Transverse colon (tissue), 4 donors: ENCODE measurements at places on chromosomes 6 and 20. TPM values are rescaled to one million over a fixed set of nuclear protein-coding genes. Genes with fewer than 3 reads are reported as not detected.

- DNase-seq: no peak
These were observed 49.3 kb downstream of the PCSK2 start for GRCh38 chr20:17276101-17276500.

DNA sequence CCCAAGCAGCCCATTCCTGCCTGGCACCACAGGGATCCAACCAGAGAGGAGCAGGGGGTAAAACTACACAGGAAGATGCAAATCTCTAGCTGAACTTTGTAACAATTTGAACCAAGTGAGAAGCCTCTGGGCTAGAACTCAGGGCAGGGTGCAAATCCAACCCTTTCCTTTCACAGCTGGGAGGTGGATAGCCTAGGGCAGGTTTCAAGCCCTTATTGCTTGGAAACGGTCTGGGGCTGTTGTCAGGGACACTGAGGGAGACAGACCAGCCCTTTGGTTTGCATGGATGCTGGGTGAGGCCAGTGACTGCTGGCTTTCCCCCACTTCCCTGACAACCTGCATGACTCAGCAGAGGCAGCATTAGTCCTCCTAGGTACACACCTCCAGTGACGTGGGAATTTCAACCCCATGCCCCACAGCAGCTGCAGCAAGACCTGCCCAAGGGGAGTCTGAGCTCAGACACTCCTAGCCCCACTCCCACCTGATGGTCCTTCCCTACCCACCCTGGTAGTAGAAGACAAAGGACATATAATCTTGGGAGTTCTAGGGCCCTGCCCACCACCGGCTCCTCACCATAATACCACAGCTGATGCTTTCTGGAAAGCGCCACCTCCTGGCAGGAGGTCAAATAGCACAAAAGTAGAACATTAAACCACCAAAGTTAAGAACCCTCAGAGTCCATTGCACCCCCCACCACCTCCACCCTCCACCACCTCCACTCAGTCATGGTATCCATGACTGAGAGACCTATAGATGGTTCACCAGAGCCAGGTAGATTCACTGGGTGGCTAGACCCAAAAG, 797.7 kb upstream of the MAN1A1 start:
- no peak for DNase-seq

- peak; percentile 56 for DNase-seq
These were observed 92.7 kb upstream of the SIRPA start for GRCh38 chr20:1802385-1803060.

- DNase-seq: no peak
These were observed 135.0 kb upstream of the CCDC28A start for GRCh38 chr6:138638604-138639003.

GRCh38 chr6:145178391-145178790, 556.9 kb downstream of the EPM2A start:
- DNase-seq: no peak

DNA sequence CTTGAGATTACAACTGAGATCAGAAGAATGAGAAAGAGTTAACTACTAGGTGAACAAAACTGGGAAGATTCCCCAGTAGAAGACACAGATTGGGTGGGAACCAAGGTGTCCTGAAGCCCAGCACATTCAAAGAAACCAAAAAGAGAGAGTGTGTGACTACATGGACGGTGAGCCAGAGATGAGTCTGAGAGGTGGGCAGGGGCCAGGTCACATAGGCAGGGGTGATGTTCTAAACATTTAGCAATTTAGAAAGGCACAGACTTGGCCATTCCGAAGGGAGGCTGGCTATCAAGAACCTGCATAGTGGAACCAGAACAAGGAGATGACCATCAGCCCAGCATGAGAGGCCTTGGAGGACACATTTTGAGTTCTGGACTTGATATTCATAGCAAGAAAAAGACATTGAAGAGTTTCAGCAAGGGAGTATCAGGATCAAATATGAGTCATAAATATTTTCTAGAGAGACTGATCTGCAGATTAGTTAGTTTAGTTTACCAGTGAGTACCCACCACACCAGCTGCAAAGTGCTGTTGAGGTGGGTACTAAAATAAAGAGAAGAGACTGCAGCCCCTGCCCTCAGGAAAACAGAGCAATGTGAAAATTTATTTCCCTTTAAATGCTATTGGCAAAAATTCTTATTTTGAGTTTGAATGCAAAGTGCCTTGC, 340.5 kb upstream of the PRDM1 start:
- DNase-seq: no peak

- no peak for DNase-seq
These were observed 63.0 kb downstream of the PTPN1 start for GRCh38 chr20:50572938-50573777.

DNA sequence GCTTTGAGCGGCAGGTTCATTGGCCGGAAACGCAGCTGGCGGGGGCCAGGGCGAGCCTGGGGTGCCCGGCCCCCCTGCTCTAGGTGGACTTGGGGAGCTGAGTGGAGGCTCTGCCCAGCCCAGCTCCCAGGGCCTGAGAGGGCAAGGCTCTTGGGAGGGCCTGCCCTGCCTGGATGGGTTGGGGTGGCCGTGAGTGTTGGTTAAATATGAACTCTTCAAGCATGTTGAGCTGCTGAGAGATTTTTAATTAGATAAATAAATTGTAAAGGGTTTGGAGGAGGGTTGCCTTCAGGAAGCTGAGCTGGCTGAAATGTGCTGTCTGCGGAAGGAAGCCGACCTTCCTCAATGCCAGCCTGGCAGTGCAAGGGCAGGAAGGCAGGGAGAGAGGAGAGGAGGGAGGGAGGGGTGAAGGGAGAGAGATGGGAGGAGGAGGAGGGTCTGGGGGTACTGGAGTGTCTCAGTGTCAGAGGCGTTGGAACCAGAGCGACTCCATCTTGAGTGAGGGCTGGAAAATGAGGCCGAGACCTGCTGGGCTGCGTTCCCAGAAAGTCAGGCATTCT, 39.4 kb upstream of the PMEPA1 start:
- DNase-seq: no peak

DNA sequence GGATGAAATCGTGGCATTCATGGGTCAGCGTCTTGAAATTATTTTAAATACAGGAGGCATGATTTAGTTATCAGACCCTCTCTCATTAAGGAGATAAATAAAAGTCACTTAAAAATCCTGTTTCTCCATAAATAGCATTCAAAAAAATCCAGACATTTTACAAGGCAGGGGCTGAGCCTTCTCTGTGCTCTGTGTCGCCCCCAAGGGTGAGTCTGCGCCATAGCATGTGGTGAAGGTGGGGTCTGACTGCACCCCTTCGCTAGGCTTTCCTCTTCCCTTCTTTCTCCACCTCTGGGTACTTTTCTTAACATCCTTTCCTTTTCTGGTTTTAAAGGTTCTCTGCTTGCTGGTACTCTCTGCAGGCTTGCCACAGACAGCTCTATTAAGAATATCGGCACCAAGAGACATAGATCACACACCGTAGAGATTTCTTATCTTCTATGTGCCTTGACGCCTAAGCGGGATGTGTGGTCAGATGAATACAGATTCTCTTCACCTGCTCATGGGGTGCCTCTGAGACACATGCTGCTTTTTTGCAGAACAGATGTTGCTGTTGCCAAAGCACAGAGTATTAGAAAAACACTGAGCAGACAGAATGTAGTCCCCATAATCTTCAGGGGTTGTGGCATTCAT, 20.1 kb upstream of the FAM209A start:
- no peak for DNase-seq

GRCh38 chr20:12775041-12775440, 233.7 kb upstream of the SPTLC3 start:
- no peak for DNase-seq

DNA sequence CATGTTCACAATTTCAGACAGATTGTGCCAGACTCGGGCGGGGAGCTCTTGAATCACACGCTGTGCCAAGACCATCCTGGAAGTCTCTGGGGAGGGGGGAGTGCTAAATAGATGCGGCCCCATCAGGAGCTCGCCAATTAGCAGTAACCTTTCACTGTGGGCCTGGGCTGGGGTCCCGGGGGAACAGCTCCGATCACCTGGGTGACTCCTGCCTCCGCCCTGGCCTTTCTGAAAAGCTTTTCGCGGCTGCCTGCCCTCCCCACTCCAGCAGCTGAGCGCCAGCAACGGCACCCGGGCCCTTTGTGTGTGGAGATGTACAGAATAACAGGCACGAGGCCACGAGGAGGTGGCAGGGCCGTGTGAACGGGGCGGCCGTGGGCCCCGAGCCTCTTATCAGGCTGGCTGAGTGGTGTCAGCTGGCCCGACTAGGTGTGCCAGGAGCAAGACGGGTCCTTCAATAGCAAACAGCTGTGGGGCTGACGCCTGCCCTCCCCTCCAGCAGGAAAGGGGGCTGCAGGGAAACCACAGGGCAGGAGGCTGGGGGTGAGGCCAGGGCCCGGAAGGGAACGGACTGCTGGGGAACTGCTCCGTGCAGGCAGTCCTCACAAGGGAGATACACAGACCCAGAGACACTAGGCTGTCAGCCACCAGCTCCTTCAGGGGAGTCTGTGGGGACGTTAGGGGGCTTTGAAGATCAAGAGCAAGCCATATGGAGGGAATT, 56.8 kb downstream of the NOL4L start:
- DNase-seq: no peak

GRCh38 chr6:161107779-161108730, 116.5 kb downstream of the MAP3K4 start:
- DNase-seq: no peak

GRCh38 chr6:56521976-56522375, 120.7 kb downstream of the DST start:
- no peak for DNase-seq

DNA sequence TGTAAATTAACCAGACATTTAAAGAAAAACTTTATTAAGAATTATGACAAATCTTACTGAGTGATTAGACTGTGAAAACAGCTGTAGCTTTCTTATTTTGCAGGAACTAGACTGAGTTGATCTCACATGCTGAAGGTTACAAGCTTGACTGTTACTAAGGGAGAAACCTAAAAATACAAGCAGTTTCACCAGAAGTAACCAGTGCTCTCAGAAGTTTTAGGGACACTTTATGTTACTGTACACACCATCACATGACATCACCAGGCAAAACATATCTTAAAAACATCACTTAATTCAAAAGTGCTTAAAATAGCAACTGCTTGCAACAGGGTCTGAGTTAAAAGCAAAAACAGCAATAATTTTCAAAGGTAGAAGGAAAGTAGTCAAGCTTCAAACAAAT, 5.4 kb downstream of the FBXO30 start:
- DNase-seq: no peak

GRCh38 chr6:102670735-102671134, 1277.2 kb downstream of the GRIK2 start:
- no peak for DNase-seq

DNA sequence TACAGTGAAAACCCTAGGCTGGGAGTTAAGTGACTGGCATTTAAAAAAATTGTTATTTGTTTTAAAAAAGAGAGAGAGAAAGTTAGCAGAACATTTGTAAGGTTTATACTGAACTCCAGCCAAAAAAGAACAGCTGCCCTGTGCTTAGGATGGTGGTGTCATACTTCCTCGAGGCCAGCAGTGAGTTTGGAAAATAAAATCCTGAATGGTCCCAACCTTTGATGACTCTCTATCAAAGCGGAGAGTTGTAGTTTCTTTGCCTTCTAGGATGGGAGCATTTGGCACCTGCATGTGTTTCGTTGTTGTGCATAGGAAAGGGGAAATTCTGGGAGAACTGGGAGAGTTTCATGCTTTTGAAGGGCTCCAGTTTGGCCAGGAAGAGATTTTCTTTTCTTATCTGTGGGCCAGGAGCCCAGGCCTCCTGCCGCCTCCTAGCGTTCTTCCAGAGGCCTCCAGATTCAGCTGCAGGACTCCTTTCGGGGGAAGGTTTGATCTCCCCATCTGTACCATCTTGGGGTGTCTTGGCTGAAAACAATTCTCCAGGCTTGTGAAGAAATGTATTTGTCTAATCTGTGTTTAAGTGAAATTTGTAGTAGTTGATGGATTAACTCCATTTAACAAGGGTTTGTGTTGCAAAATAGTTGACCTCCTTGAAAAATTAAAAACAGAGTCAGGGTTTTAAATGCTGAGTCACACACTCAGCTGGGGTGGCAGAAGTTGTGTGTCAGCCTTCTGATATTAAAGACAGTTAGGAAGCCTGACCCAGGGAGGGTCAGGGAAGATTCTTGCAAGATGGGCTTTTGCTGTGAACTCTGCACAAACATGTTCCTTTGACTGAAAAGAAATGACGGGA, 63.4 kb downstream of the TXNDC5 start:
- DNase-seq: no peak

- peak; percentile 33 for DNase-seq
These were observed 122.2 kb downstream of the FYN start for GRCh38 chr6:111750753-111751673.

DNA sequence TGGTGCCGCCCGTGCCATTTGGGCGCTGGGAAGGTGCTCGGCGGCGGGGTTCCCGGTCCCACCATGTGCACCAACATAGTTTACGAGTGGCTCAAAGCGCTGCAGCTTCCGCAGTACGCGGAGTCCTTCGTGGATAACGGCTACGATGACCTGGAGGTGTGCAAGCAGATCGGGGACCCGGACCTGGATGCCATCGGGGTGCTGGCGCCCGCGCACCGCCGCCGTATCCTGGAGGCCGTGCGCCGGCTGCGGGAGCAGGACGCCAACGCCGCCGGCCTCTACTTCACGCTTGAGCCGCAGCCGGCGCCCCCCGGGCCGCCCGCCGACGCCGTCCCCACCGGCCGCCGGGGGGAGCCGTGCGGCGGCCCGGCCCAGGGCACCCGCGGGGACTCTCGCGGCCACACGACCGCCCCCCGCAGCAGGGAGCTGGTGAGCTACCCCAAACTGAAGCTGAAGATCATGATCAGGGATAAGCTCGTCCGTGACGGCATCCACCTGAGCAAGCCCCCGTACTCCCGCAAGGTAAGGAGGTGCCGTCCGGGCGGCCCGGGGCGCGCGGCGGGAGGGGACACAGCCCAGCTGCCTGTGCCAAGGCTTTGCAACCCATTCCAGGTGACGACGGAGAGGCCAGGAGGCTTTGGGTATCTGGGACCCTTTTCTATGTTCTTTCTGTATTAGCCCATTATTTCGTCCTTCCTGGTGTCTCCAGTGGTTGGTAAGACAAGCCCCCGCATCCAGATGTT, 547 bp downstream of the SAMD5 start:
- DNase-seq: peak; percentile 15

DNA sequence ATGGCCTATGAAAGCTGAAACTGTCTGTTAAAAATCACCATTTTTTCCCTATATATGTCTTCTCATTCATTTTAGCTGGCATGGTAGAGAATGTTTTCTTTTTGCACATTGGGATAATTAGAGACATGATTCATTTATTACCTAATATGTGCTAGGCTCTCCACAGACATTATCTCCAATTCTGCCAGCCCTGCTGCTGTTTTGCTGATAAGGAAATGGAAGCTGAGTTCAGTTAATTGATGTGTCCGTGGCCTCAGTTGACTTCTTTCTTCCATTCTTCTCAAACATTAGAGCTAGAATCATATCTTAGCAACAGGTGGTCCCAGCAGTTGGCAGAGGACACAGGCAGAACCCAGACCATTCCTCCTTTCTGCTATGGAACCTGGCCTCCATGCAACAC, 644.1 kb upstream of the CITED2 start:
- no peak for DNase-seq

GRCh38 chr20:50598074-50598473, 87.9 kb downstream of the PTPN1 start:
- no peak for DNase-seq

GRCh38 chr6:134405386-134406087, 87.6 kb upstream of the SGK1 start:
- DNase-seq: no peak

The GSS gene
- total RNA-seq: 129 TPM

The KCNK17 gene
- total RNA-seq: not detected

The RSPH4A gene
- total RNA-seq: 0.55 TPM

The PNPLA1 gene
- not detected for total RNA-seq

The TRIM10 gene
- total RNA-seq: 0.20 TPM

The RTEL1 gene
- 21.7 TPM for total RNA-seq

The NRN1 gene
- not detected for total RNA-seq

The MCHR2 gene
- total RNA-seq: not detected

The AIF1 gene
- total RNA-seq: not detected

The SLC32A1 gene
- not detected for total RNA-seq
